Renal cortical epithelial cell (primary cell): ENCODE measurements at places on chromosomes 6 and 20. TPM values are rescaled to one million over a fixed set of nuclear protein-coding genes. Genes with fewer than 3 reads are reported as not detected.

CTAGE9 gene
- not detected in 2 replicates for total RNA-seq

KCNG1 gene
- total RNA-seq = 0.25 and 0.69 TPM in 2 replicates

TFAP2B gene
- total RNA-seq = 0.35 and 8.8 TPM in 2 replicates

PRSS16 gene
- total RNA-seq = 2.6 and 3.4 TPM in 2 replicates

CFB gene
- 24.3 and 32.7 TPM in 2 replicates for total RNA-seq

SLC17A3 gene
- total RNA-seq = 5.6 and 30.0 TPM in 2 replicates

HEY2 gene
- total RNA-seq = not detected in 2 replicates

TTBK1 gene
- total RNA-seq = 0.10 TPM in 1 of 2 replicates, not detected in the other

COL21A1 gene
- total RNA-seq = 0.50 TPM in 1 of 2 replicates, not detected in the other

PSORS1C2 gene
- not detected in 2 replicates for total RNA-seq

CNBD2 gene
- 1.2 and 3.6 TPM in 2 replicates for total RNA-seq

TMEM74B gene
- total RNA-seq = 0.17 and 0.45 TPM in 2 replicates

ZGPAT gene
- total RNA-seq = 25.7 and 30.6 TPM in 2 replicates

PPIL4 gene
- total RNA-seq = 38.7 and 59.0 TPM in 2 replicates

SAMD5 gene
- total RNA-seq = 0.87 and 3.3 TPM in 2 replicates

VGLL2 gene
- total RNA-seq = 0.17 TPM in 1 of 2 replicates, not detected in the other

DTD1 gene
- total RNA-seq = 92.6 and 150 TPM in 2 replicates

NUP43 gene
- total RNA-seq = 18.9 and 29.3 TPM in 2 replicates

CDKN1A gene
- total RNA-seq = 343 and 516 TPM in 2 replicates

CST2 gene
- total RNA-seq = not detected in 2 replicates

ZHX3 gene
- total RNA-seq = 25.0 and 59.4 TPM in 2 replicates

LIN28B gene
- total RNA-seq = not detected in 2 replicates

NECAB3 gene
- total RNA-seq = 18.8 and 29.8 TPM in 2 replicates

NEU1 gene
- total RNA-seq = 104 and 112 TPM in 2 replicates

SEMG2 gene
- not detected in 2 replicates for total RNA-seq

ERVFRD-1 gene
- not detected in 2 replicates for total RNA-seq

ZNF311 gene
- total RNA-seq = 1.6 and 2.1 TPM in 2 replicates

TCP11 gene
- 0.60 and 0.87 TPM in 2 replicates for total RNA-seq

IER3 gene
- total RNA-seq = 56.6 and 249 TPM in 2 replicates

MUCL3 gene
- 0.17 TPM in 1 of 2 replicates, not detected in the other for total RNA-seq

MYL9 gene
- 1.6 and 3.5 TPM in 2 replicates for total RNA-seq

WTAP gene
- 135 and 146 TPM in 2 replicates for total RNA-seq

FOXA2 gene
- 0.10 TPM in 1 of 2 replicates, not detected in the other for total RNA-seq

PNPLA1 gene
- not detected in 2 replicates for total RNA-seq

TCF15 gene
- not detected in 2 replicates for total RNA-seq

MTCH1 gene
- total RNA-seq = 196 and 243 TPM in 2 replicates

UBD gene
- 3.8 and 39.4 TPM in 2 replicates for total RNA-seq

PGBD1 gene
- 5.7 and 7.6 TPM in 2 replicates for total RNA-seq

GMPR gene
- total RNA-seq = 3.6 and 9.5 TPM in 2 replicates

FILIP1 gene
- 0.17 and 1.5 TPM in 2 replicates for total RNA-seq

PRSS35 gene
- total RNA-seq = 5.0 TPM in 1 of 2 replicates, not detected in the other

KCNQ5 gene
- total RNA-seq = under 0.01 and 0.35 TPM in 2 replicates

KIAA1755 gene
- total RNA-seq = under 0.01 TPM in 1 of 2 replicates, not detected in the other
